ENCODE measurements at places on chromosomes 3 and 15.

GRCh38 chr3:185959609-185960521 lies 22.1 kb upstream of the TRA2B start:
- no peak for DNase-seq

- no peak for DNase-seq
Observed at GRCh38 chr3:161700998-161701397, 204.4 kb downstream of the OTOL1 start.

GRCh38 chr15:83491486-83491885 lies 44.3 kb downstream of the SH3GL3 start:
- DNase-seq = no peak

GRCh38 chr3:134211797-134212196 lies 38.9 kb downstream of the RYK start:
- no peak for DNase-seq

DNA sequence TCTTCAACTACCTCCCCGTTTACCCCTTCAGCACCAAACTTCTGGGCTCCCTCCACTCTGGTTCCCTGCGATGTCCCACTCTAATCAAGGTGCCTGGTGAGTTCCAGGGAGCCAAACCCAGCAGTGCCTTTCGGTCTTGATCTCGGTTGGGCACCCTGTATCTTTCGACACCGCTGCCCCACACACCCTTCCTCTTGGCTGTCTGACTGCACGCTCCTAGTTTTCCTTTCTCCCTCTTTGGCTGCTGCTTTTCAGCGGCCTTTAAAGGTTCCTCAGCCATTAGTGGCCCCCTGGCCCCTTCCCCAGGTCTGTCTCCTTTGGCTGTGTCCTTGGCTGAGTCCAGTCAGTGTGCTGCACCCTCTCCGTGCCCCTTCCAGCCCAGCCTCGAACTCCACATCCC lies 784 bp downstream of the TTLL3 start:
- DNase-seq = no peak

DNA sequence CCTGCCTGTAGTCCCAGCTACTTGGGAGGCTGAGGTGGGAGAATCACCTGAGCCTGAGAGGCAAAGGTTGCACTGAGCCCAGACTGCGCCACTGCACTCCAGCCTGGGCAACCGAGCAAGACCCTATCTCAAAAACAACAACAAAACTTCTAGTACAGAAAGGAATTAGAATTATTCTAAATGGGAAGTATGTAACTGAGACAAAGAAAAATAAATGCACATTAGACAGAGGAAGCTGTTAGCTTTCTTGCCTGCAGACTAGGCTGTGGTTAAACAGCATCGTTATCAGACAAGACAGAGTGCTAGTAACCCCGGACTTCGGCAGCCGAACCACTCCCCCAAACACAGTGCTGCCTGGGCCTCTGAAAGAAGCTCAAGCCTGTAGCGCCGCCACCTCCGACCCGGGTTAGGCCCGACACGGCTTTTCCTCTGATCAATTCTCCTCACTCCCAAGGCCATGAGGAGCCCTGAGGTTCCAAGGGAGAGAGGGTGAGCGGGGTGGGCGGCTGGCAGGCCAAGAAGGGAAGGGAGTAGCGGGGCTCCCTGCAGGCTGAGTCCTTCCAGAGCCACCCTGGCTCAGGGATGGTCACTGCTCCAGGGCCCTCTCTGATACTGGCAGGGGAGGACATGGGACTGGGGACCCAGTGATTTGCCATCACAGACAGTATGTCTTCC lies 44.8 kb upstream of the MUC4 start:
- DNase-seq = no peak

DNA sequence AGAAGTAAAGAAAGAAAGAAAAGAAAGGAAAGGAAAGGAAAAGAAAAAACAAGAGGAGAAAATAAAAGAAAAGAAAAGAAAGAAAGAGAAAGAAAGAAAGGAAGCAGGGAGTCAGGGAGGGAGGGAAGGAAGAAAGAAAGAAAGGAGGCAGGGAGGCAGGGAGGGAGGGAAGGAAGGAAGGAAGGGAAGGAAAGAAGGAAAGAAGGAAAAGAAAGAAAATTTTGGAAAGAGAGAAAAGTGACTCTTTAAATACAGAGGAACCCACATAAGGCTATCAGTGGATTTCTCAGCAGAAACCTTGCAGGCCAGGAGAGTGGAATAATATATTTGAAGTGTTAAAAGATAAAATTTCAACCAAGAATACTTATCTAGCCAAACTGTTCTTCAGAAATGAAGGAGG lies 44.2 kb upstream of the GNB4 start:
- no peak for DNase-seq

GRCh38 chr3:50236484-50237132 lies 604 bp downstream of the GNAI2 start:
- no peak for DNase-seq

DNA sequence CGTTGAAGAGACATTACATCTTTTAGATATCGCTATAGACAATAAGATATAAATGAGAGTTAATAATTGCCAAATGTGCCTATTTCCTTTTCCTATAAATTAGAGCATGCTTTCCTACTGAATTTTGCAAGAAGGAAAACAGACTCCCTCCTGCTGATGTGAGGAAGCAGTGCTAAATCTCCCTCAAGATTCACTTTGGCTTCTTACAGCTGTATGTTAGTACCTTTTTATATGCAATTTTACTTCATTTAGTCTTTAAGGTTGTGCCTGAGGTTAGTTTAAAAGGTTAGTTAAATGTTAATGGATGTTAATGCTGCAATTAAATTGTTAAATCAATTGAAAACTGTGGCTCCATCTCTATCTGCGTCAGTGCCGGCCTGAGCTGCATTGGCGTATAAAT lies 728.8 kb downstream of the NR2F2 start:
- DNase-seq = no peak

- no peak for DNase-seq
Observed at GRCh38 chr3:190125436-190126068, 4.9 kb upstream of the P3H2 start.

- no peak for DNase-seq
Observed at GRCh38 chr15:58442122-58442521, 10.3 kb downstream of the LIPC start.

DNA sequence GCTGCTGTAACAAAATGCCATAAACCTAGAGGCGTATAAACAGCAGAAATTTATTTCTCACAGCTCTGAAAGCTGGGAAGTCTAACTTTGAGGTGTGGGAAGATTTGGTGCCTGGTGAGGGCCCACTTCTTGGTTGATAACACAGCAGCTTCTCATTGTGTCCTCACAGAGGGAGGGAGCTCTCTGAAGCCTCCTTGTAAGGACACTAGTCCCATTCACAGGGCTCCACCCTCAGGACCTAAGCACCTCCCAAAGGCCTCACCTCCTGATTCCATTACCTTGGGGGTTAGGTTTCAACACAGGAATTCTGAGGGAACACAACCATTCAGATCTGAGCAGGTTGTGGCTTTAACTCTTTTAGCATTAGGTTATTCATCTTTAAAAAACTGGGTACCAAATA lies 380.3 kb upstream of the ATP10A start:
- DNase-seq = no peak

DNA sequence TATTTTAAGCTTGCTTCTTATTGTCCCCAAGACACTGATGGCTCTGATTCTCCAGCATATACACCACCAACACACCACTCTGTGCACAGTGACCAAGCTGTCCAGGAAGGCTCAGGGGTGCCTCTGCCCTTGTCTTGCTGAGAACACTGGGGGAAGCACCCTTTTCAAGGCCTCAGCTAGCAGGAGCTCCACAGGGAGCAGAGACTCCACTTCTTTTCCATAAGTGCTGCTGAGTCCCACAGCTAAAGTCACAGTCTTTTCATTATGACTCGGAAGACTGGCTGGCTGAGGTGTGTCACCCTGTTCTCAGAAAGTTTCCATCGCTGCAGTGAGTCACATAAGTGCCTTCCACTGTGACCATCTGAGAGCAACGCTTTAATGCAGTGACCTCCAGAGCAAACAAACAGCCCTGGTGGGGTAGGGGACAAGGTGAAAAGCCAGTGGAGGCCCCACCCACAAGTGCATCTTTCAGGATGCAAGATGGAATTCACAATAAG lies 226.9 kb upstream of the CHRNA7 start:
- no peak for DNase-seq

DNA sequence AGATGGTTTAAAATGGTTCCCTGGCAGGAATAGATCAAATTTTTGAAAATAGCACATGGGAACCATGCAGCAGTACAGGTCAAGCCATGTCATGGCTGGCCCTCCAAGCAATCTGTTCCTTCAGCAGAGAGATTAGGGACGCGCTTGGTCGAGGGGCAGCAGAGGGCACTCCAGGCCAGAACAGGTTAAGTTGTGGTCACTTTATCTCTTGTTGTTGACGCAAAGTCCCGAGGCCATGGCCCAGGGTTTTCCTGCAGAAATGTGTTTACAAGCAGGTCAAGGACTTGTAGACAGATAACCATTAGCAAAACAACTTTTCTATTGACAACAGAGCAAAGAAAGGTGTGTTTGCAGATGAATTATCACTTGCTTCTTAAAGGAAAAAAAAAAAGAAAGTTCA lies 570.0 kb upstream of the NR2F2 start:
- DNase-seq = no peak

GRCh38 chr3:137866933-137867332 lies 102.8 kb downstream of the SOX14 start:
- DNase-seq = no peak

DNA sequence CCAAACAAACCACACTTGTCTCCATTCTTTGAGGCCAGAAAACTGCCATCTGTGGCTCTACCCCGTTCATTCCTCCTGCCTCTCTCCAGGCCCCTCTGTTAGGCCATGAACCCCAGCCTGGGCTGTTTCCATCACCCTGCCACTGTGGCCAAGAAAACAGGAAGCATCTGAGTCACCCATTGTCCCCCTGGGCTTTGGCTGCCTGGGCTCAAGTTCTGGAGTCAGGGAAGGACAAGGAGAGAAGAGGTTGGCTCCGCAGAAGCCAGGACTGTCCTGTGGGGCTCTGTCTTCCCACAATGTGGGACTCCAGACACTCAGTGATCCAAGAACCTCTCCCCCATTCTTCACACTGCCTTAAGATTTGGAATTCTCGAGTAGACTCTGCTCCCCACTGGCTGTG lies 14.8 kb upstream of the LCTL start:
- DNase-seq = no peak

GRCh38 chr3:165206454-165207266 lies 10.5 kb upstream of the SLITRK3 start:
- no peak for DNase-seq

DNA sequence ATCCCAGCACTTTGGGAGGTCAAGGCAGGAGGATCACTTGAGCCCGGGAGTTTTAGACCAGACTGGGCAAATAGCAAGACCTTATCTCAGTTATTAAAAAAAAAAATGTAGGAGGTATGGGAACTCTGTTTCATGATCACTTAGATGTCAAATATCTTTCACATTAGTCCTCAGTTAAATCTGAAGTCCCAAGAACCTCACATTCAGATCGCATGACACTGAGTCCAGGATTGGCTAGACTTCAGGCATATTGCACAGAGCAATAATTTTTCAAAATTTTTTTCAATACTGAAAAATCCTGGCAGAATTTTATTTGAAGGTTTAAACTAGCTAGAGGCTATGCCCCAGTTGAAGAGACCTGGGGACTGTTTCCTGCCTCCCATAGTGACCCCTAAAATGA lies 56.3 kb upstream of the ZNF148 start:
- DNase-seq = no peak

DNA sequence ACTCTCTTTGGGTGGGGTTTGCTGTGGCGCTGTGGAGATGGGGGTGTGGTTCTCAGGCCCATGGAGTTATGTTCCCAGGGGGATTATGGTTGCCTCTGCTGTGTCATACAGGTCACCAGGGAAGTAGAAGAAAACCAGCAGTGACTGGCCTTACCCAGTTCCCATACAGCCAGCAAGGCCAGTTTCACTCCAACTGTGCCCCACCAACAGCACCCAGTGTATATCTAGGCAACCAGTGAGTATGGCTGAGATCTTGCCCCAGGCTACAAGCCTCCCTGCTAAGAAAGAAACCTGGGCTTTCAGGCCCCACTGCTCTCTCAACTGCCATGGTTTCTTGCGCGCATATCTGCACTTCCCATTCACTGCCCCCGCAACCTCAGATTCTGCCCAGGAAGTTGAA lies 31.4 kb upstream of the RARB start:
- no peak for DNase-seq

DNA sequence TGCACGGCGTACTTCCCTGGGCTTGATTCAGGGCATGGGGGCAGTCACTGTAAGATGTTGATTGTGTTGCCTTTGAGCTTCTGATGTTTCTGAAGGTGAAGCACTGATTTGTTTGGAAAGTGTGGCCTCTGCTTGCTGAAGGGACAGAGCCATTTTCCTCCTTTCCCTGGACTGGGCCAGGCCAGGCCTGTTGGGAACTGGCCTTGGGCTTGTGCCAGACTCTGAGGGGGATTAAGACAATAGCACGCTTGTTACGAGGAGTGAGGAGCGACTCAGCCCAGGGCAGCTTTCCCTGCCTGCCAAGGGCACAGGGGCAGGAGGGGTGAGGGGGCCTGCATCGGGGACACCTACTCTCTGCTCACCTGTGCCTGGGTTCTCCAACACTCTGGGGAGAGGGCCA lies 42.9 kb downstream of the LINGO1 start:
- DNase-seq = no peak

GRCh38 chr3:52218454-52218853 lies 7.0 kb downstream of the TLR9 start:
- no peak for DNase-seq

GRCh38 chr3:37272741-37273140 lies 98.4 kb upstream of the LRRFIP2 start:
- no peak for DNase-seq

DNA sequence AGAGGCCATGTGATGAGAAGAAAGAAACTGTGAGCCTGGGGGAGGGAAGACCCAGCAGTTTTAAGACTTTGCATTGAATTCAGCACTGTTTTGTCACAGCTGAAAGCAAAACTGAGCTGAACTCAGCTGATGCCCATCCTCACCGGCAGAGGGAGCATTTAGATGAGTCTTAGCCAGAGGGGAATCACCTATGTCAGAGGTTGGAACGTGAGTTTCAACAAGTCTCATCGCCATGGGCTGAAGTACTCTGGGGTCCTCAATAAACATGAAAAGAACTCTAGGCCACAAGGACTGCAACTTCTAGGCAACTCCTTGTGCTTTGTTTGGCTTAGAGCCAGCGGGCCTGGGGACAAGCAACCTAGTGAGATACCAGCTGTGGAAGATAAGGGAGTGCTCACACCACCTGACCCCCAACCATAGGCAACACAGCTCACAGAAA lies 324.5 kb downstream of the TBL1XR1 start:
- no peak for DNase-seq

DNA sequence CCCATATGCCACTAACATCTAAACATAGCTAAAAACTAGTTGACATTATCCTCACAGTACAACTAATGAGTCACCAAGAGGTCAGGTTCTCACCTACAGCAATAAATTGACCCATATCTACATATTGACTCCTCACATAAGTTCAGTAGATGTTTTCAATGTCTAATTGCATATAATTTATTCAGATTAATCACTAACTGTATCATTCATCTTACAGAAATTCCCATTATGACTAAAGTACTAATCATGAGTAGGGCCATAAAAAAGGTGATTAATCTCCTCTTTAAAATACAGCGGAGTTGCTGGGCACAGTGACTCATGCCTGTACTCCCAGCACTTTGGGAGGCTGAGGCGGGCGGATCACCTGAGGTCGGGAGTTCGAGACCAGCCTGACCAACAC lies 82.4 kb upstream of the ST3GAL6 start:
- no peak for DNase-seq

Data from activated CD8-positive, alpha-beta memory T cell treated with anti-CD3 and anti-CD28 coated beads for 4 hours (primary cell).